Upper lobe of right lung (tissue), 1 donor: ENCODE measurements at places on chromosomes 12 and 14.

- no peak for DNase-seq
Observed at GRCh38 chr12:119668324-119668841, 450 bp downstream of the PRKAB1 start.

- no peak for DNase-seq
Observed at GRCh38 chr12:25307818-25308217, 57.1 kb upstream of the KRAS start.

GRCh38 chr14:31075144-31075543, 49.0 kb upstream of the STRN3 start:
- DNase-seq: no peak

DNA sequence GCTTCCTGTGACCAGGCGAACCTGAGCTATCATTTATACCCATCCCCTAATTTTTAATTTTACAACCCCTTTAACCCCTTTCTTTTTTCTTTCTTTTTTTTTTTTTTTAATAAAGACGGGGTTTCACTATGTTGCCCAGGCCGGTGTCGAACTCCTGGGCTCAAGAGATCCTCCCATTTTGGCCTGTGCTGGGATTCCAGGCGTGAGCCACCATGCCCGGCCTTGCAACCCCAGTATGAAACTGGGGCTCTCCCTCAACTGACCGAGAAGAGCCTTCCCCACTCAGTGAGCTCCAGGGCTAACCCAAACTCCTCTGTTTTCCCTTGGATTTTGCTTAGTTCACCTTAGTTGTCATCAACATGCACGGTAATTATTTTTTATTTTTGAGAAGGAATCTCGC, 992 bp downstream of the CPSF2 start:
- DNase-seq: no peak

DNA sequence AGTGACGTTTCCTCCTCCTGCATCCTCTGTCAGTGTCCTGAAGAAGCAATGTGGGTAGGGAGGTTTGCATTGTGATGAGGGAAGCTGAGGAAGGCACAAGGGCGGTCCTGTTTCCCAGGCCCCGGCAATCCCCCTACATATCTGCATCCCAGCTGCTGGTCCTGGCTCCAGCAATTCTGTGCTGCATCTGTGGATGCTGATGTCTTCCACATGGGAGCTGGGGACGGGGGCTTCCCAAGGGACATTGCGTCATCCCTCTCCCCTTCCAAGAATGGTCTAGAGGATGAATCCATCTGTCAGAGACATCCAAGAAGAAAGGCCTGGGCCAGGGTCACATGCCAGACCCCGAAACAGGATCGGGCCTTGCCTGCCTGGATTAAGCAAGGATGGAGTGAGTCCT, 52.1 kb downstream of the TSPAN11 start:
- DNase-seq: no peak

- no peak for DNase-seq
Observed at GRCh38 chr14:33738491-33738890, 212.4 kb downstream of the EGLN3 start.

DNA sequence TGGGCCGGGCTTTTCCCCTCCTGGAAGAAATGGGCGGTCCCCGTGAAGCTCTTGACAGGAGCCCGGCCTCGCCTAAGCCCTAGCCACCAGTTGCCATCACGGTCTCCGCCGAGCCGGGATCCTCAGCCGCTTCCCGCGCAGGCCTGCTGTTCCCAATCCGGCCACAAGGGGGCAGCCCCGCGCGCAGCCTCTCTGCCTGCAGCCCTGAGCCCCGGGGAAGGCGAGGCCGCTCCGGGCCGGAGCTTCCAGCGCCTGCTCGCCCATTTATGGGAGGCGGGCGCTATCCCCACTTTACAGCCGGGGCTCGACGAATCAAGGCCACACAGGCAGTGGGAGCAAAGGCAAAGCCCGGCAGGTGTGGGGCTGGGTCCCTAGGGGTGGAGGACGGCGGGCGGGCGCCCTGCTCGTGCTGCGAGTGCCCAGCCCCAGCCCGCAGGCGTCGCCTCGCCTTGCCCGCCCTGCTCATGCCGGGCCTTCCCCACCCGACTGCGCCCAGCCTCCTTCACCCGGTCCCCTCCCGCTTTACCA, 61.5 kb downstream of the LGMN start:
- peak; percentile 91 for DNase-seq

GRCh38 chr12:132491138-132491663, 1.2 kb downstream of the FBRSL1 start:
- no peak for DNase-seq

GRCh38 chr12:47864646-47865235, 40.1 kb downstream of the VDR start:
- DNase-seq: no peak

DNA sequence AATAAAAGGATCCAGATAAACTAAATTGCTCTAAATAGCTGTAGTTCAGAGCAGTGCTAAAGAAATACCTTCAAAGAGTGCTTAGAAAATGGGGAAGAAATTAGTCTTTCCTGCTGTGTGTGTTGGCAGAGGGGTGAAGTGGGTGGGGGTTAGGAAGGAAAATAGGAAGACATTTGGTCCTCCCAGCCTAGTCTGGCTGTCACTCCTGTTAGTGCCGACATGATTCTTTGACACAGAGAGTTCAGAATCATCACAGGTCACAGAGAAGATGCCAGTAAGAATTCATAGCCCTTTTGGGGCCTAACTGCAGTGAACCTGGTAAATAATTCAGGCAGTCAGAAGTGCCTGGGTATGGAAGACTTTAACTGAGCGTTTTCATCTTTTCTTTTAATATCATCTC, 74.8 kb downstream of the FLRT2 start:
- DNase-seq: no peak

DNA sequence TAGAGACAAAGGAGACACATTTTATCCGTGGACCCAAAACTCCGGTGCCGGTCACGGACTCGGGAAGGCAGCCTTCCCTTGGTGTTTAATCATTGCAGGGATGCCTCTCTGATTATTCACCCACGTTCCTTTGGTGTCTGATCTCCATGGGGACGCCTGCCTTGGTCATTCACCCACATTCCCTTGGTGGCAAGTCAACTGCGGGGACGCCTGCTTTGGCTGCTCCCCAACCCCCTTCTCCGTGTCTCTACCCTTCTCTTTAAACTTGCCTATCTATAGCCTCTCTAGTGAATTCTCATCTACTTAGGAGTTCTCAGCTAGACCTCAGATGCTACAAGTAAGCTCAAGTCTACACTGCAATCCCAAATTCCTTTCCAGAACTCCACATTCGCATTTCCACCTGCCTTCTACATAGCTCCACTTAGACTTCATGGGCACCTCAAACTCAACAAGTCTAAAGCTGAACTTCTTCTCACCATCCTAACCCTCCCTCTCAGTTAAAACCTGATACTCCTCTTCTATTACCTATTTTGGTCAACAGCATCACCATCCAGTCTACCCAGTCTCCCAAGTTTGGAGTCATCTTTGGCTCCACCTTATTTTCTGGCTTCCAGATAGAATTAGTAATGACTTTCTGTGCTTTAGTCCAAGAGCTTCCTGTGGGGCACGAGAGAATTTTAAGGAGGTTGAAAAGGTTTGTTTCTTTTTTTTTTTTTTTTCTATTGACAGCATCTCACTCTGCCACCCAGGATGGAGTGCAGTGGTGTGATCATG, 14.4 kb downstream of the SPTLC2 start:
- no peak for DNase-seq

- no peak for DNase-seq
Observed at GRCh38 chr12:31267966-31268365, 58.0 kb downstream of the SINHCAF start.

- DNase-seq: no peak
Observed at GRCh38 chr12:59699421-59700152, 103.8 kb downstream of the SLC16A7 start.

DNA sequence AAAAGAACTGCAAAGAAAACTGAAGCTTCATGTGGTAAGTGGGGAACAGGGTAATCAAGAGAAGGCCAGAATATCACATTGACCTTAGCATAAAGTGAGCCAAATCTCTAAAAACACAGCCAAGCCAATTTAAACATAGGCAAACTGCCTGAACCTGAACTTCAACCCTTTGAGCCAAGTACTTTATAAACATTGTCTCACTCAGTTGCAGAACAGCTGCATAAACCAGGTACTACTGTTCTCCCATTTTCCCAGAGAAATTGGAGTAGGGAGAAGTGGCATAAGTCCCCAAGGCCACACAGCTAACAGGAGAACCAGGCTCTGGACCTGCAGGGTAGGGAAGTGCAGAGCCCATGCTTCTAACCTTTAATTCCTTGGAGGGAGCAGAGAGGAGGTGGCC, 30.4 kb upstream of the FKBP4 start:
- DNase-seq: no peak

DNA sequence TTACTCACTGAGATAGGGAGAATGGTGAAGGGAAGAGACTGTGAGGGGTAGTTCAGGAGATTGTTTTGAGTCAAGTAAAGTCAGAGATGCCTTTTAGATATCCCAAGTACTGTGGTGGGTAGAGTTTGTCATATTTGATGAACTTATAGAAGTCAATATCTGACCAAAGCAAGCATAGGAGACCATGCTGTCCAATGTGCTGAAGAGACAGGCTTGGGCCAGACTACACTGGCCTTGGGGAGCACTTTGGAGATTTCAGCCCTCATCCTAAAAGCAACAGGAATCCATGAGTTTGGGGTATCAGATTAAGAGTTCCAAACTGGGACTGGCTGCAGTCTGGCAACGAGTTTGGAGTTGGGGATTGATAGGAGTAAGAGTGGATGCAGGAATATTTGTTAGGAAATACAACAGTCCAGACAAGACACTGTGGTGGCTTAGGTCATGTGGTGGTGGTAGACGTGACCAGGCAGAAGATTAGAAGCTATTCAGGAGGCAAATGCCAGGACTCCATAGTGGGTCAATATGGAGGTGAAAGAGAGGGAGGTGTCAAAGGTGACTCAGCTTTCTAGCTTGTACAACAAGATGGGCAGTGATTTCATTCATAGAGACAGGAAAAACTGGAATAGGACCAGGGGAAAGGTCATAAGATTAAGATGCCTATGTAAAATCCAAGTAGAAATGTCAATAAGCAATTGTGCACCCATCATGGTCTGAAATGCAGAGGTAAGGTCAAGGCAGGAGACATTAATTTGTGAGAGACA, 81.9 kb downstream of the FAR2 start:
- no peak for DNase-seq

- peak; percentile 92 for DNase-seq
Observed at GRCh38 chr12:53221203-53222080, 10.6 kb downstream of the RARG start.

- no peak for DNase-seq
Observed at GRCh38 chr14:41699486-41699885, 92.8 kb downstream of the LRFN5 start.

DNA sequence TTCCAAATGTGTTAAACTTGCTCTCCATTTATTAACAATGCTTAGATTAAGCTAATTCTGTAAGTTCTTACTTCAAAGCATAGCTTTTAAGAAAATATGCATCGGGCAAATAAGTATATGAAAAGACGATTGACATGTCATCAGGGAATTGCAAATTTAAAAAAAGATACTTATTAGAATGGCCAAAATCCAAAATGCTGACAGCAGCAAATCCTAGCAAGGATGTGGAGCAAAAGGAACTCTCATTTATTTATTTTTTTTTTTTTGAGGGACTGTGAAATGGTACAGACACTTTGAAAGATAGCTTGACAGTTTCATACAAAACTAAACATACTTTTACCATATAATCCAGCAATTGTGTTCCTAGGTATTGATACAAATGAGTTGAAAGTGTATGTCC, 779.5 kb upstream of the MDGA2 start:
- DNase-seq: no peak

GRCh38 chr14:54169254-54169924, 212.8 kb upstream of the BMP4 start:
- no peak for DNase-seq

DNA sequence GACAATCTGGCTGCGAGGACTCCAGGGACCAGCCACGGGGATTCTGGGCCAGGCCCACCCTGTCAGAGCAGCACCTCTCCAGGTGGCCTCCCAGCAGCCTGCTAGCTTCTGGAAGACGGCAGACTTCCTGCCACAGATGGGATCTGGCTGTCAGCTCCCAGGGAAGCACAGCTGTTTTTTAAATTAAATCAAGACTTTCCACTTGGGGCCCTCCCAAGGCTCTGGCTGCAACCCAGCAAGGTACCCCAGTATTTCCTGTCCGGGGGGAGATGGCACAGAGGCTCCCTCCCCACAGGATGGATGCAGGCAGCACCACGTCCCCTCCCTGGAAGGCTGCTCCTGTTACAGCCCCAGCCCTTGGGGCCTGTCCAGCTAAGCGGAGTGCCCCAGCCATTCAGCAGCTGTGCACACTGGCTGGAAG, 56.9 kb downstream of the ACTN1 start:
- no peak for DNase-seq

GRCh38 chr12:84079626-84080025, 833.0 kb downstream of the SLC6A15 start:
- DNase-seq: no peak

- DNase-seq: no peak
Observed at GRCh38 chr14:63487724-63488123, 55.5 kb downstream of the PPP2R5E start.

GRCh38 chr14:105118646-105119407, 49.7 kb downstream of the JAG2 start:
- no peak for DNase-seq
